Ovary (tissue), 10 donors: ENCODE measurements at places on chromosomes 13 and 19. TPM values are rescaled to one million over a fixed set of nuclear protein-coding genes. Genes with fewer than 3 reads are reported as not detected.

DNA sequence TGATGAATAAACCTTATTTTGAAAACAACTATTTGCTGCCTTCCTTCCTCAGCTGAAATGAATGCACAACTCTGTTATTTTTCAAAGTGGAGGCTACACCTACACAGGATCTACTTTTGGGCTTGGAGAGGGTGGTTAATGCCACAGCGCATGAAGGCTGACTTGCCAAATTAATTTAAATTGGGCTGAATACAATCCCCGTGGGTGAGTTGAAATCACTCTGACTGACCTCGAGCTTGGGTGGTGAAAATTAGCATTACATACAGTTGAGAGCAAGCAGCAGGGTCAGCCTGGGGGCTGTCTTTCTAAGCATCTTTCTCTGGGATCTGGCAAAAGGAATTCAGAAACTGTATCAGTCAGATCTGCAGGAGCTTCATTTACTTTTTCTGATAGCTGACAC lies 38.5 kb downstream of the TPT1 start:
- DNase-seq = no peak

DNA sequence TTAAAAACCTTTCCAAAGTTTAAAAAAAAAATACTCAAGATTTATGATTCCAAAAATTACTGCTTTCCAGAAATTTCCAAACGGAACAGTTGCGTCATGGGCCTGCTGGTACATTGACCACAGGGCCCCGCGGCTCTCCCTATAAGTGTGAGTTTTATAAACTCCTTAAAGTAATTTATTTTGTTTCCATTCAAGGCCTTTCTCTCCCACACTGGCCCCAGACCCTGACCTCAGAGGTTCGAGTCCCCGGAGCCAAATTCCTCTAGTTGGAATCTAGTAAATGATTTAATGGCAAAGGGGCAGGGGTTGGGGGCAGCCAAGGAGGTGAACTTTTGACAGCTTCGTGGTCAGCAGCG lies 97.5 kb downstream of the INSR start:
- no peak for DNase-seq

- no peak for DNase-seq
Measured at GRCh38 chr13:77415253-77416071, 88.6 kb upstream of the MYCBP2 start.

The GSX1 gene
- not detected for total RNA-seq

DNA sequence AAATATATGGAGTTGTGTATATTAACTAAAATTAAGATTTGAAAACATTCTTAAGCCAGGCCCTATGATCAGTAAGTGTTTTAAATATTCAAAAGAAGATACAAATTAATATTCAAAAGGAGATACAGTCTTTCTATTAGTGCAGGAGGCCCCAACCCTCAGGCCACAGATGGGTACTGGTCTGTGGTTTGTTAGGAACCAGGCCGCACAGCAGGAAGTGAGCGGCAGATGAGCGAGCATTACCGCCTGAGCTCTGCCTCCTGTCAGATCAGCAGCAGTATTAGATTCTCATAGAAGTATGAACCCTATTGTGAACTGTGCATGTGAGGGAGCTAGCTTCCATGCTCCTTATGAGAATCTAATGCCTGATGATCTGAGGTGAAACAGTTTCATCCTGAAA lies 232.9 kb downstream of the FOXO1 start:
- no peak for DNase-seq

DNA sequence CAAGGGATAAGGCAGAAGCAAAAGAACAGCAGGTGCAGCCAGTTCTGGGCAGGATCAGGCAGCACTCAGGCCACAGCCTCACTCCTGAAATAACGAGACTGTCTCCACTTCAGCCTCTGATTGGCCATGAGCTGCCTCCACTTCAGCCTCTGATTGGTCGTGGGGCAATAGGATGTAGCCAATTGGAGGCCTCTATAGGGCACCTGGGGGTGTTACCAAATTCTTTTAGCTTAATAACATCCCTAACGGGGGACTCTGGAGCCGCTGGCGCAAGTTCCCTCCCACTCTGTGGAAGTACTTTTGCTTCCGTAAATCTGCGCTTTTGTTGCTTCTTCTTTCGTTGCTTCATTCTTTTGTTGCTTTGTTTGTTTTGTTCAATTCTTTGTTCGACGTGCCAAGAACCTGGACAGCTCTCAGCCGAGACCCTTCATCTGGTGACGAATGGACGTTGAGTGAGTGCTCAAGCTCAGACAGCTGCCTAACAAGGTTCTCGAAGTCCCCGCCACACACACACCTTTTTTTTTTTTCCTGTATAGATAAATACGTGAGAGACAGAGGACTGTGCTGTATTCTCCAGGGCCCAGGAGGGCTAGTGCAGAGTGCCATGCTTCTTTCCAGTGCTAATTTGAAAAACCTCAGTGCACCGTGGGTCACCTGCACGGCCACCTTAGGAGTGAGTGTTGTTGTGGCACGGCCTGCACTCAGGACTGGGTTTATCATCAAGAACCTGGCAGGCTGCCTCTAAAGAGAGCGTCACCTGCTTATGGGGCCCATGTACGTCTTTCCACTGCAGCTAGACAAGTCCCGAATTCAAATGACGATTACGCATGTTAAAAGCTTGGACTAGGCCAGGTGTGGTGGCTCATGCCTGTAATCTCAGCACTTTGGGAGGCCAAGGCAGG lies 32.0 kb upstream of the TUBGCP3 start:
- DNase-seq = no peak

GRCh38 chr13:97753942-97754670 lies 199.4 kb upstream of the IPO5 start:
- no peak for DNase-seq

DNA sequence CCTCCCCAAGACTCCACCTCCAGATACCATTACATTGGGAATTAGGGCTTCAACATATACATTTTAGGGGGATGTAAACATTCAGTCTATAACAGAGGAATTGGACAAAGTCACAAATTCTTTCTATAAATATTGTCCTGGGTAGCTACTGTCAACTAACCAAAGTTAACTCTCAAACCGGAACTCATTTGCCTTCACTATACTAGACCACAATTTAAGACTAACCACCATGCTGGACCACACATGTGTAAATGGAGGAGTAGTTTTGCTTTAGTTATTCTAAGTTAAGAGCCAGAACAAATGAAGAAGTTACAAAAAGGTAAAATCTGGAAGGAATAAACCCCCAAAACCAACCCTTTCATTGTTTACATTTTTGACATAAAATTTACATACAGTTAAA lies 222.8 kb downstream of the NDFIP2 start:
- no peak for DNase-seq

- no peak for DNase-seq
Measured at GRCh38 chr13:112671359-112671758, 18.5 kb upstream of the ATP11A start.

DNA sequence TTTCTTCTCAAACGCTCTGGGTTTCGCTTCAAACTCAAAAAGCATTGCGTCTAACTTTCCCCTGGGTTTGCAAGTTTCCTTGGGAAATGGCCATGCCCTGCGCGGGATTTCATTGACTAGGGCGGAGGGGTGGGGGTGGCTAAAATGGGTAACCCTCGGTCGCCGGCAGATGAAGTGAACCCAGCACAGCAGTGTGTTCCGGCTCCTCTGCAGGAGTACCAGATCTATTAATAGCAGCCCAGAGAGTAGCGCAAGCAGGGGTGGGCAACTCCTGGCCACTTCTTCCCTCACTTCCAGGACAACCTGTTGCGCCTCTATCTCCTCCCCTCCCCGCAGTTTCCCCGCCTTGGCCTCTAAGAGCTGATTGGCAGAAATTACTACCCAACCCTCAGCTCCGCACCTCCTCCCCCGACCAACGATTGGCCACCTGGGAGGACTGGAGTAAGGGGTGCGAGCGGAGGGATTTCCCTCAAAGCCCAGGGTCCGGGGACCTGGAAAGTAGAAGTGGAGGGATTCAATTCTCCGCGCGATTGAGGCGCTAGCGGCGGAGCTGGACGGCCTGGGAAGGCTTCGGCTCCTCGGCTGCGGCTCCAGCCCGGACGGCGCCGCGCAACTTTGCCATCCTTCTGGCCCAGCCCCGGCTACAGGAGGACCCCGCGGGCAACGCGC lies at the start of gene FREM2:
TSS of gene FREM2 (plus strand) at position 501 of the 669 bp plus-strand sequence. CDS start 268 bp downstream, outside the sequence.
- DNase-seq = peak; percentile 70

The USPL1 gene
- total RNA-seq = 24.8 TPM

DNA sequence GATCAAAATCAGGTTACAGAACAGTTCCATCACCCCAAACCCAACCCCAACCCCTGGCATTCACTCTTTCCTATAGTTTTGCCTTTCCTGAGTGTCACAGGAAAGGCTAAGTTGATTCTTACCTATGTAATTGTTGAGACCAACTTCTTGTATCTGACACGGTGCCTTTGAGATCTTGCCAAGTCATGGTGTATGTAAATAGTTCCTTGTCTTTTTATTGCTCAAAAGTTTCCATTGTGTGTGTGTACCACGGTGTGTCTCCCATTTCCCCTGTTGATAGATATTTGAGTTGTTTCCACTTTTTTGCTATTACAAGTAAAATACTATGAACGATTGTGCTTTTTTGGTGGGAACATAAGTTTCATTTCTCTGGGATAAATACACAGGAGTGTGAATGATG lies 3.3 kb upstream of the IGFL2 start:
- no peak for DNase-seq

DNA sequence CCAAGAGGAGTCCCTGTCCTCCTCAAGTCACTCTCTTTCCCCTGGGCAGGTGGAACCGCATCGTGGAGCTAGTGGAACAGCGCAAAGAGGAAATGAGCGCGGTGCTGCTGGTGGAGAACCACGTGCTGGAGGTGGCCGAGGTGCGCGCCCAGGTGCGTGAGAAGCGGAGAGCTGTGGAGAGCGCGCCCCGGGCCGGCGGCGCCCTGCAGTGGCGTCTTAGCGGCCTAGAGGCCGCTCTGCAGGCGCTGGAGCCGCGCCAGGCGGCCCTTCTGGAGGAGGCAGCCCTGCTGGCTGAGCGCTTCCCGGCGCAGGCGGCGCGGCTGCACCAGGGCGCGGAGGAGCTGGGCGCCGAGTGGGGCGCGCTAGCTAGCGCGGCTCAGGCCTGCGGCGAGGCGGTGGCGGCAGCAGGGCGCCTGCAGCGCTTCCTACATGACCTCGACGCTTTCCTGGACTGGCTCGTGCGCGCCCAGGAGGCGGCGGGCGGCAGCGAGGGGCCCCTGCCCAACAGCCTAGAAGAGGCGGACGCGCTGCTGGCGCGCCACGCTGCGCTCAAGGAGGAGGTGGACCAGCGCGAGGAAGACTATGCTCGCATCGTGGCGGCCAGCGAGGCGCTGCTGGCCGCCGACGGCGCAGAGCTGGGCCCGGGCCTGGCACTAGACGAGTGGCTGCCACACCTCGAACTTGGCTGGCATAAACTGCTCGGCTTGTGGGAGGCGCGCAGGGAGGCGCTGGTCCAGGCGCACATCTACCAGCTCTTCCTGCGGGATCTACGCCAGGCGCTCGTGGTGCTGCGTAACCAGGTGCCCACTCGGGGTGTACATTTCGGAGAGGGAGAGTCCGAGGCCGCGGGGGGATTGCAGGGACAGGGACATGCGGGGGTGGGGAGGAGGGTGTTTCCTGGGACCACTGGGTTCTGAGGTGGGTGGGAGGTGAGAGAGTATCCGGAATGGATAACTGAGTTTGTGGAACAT lies 52.8 kb downstream of the SPTBN4 start:
- DNase-seq = no peak

The ABHD13 gene
- 7.2 TPM for total RNA-seq

DNA sequence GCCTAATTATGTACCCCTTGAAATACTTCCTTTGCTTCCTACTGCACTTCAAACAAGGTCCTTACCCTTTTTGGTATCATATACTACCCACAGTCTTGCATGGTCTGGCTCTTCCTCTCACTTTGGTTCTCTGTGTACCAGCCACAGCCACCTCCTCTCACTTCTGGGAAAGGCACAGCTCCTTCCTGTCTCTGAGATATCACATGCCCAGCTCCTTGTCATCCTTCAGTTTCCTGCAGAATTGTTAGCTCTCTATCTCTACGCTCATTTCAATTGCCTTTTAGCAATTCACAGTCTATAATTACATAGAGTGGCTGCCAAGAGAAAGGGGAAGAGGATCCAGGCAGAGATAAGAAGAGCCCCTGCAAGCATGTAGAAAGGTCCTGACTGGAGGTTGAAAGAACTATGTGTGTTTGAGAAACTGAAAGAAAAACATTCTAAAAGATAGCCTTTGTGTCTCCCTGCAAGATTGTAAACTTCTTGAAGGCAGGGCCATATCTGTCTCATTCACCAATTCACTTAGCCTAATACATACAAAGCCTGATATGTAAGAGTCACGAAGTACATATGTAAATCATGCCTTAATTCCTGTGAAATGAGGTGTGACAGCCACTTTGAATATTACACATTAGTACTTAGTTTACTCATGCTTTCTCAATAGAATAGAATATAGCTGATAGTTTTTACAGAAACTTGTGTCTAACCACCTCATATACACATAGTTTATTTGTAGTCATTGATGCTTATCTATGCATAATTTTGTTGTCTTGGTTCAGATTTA lies 933.1 kb downstream of the DIAPH3 start:
- DNase-seq = no peak

GRCh38 chr19:48461982-48462655 lies 6.7 kb downstream of the KCNJ14 start:
- DNase-seq = no peak

DNA sequence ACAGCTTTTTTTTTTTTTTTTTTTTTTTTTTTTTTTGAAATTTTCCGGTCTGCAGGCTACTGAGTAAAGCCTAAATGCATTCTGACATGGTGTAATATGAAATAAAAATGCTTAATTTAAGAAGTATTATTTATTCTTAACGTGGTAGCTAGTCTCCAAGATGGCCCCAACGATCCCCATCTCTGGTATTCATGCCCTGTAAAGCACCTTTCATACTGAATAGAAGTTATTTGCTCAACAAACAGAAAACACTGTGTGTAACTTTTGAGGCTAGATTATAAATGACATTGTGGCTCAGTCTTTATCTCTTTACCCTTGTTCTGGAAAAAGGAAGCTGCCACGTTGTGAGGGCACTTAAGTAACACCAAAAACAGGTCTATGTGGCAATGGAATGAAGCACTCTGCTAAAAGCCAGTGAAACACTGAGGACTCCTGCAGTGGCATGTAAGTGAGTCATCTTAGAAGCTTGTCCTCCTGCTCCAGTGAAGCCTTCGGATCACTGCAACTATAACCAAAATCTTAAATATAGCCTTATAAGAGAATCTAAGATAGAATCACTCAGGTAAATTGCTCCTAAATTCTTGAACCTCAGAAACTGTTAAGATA lies 128.7 kb downstream of the UGGT2 start:
- DNase-seq = no peak

The CACNG6 gene
- 0.15 TPM for total RNA-seq

The PPFIA3 gene
- total RNA-seq = 1.8 TPM

GRCh38 chr19:55446060-55446459 lies 3.0 kb upstream of the SHISA7 start:
- no peak for DNase-seq

The SPIB gene
- 0.26 TPM for total RNA-seq

DNA sequence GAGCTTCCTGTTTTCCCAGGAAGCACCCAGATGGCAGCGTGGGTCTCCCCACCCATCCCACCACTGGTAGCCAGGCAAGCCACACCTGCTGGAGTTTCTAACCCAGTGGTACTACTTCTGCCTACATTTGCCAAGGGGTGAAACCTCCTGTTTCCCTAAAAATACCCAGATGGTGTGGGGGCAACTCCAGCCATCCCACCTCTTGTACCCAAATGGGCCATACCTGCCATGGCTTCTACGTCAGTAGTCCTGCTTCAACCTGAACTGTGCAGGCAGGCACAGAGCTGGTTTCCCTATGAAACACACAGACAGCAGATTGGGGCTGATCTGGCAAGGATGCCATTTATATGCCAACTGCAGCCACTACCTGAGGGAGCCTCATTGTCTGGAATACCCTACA lies 809.4 kb upstream of the MIR17HG start:
- DNase-seq = no peak
